ENCODE measurements at places on chromosomes 6 and 20.

DNA sequence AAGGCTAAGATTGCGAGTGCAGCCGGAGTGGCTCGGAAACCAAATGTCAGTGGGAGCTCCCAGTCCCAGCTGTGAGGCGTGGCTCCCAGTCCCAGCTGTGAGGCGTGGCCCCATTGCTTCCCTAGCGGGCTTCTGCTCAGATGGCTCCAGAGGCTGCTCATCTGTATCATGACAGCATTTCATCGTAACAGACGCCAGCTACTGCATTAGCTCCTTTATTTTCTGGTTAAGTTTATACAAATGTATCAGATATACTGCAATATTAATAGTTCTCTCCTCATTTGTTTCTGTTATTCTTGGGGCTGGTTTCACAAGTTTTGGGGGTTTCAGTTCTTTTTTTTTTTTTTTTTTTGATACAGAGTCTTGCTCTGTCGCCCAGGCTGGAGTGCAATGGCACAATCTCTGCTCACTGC lies 34.7 kb upstream of the TBXT start:
- DNase-seq, result peak; percentile 24

DNA sequence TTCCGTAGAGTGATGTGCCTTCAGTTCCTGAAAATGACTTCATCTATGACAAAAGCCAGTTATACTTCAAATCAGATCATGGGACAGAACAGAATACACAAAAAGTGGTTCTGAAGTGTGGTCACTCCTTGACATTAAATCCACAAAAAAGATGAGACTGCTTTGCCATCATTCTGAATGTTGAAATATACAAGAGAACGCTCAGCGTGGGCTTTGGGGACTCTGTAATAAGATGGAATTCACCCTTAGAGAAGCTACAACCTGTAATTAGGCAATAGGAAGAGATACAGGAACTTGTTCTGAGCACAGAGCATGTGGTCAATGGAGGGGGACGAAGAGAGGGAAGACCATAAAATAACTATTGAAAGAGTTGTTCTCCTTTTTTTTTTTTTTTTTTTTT lies 184.3 kb downstream of the CARMIL1 start:
- DNase-seq, result no peak

- DNase-seq, result no peak
Measured at GRCh38 chr6:17278289-17279063, 2.7 kb upstream of the RBM24 start.

DNA sequence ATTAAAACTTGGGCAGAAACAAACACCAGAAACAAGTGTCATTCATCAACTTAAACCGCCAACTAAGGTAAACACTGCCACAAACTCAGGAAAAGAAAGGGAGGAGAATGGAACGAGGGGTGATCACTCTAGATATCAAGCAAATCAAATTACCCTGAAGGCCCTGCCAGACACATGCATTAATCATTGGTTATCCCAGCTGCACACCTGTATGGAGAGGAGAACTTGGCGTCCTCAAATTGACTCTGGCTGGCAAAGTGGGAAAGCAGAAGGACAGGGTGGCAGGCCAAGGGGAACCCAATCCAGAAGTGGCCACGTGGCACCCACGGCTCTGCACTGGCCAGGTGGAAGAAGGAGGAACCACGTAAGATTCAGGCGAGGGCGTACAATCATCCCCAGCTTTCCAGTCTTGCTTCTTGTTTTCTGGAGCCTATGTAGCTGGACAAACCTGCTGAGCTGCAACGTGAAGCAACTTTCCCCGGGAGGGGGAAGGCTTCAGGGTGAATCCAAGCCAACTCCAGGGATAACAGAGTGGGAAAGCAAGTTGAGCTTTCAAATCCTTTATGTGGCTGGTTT lies 156.2 kb upstream of the JARID2 start:
- no peak for DNase-seq

DNA sequence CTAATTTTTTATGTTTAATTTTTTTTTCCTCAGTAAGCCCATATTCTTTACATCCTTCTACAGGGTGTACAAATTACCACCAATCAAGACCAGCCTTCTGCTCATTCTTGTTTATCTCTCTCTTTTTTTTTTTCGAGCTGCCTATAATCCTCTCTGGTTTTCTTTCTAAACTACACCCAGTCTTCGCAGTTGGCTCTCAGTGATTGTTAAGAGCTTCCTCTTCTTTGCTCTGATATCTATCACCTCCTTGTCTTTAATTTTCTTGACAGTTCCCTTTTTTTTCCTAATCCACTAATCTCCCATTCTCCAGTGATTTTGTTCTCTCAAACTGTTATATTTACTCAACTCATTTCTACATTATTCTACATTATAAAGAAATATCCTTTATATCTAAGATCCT lies 38.5 kb upstream of the PTPRK start:
- DNase-seq, result no peak

DNA sequence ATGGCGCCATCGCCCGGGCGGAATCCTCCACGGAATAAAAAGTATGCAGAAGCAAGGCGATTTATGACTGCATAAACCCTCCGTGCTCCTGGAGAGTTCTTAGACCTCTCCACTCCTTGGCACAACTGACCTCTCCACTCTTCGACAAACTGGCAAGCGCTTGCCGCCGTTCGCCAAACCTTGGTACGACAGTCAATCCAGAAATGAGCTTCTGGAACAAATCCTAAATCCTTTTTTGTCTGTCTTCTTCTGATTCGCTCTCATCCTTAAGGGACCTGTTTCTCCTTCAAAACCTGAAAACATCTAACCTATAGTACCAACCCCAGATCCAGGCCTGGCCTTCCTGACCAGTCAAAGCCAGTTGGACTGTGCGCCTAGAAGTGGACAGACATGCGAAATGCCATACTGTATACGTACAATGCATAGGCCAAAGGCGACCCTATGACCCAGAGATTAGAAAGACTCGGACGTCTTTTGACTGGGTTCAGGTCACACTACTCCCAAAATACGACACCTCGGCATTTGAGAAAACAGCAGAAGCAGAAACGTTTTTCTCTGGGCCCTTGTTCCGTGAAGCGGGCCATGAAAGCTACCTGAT lies 59.4 kb downstream of the TRIM27 start:
- no peak for DNase-seq

GRCh38 chr6:21953831-21954801 lies 342.7 kb downstream of the PRL start:
- DNase-seq, result peak; percentile 5

DNA sequence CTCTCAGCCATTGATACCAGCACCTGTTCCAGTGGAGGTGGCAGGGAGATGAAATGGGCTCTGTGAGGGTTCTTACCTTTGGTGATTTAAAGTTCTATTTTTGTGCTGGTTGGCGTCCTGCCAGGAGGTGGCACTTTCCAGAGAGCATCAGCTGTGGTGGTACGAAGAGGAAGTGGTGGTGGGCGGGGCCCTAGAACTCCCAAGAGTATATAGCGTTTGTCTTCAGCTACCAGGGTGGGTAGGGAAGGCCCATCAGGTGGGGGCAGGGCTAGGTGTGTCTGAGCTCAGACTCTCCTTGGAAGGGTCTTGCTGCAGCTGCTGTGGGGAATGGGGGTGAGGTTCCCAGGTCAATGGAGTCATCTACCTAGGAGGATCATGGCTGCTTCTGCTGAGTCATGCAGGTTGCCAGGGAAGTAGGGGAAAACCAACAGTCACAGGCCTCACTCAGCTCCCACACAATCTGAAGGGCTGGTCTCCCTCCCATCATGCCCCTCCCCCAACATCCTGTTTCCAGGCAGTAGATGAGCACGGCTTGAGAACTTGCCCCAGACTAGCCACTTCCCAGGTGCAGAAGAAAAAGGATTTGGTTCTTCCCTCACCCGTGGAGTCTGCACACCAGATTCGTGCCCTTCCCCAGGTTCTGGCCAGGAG lies 46.6 kb downstream of the MOXD1 start:
- no peak for DNase-seq

GRCh38 chr6:24492475-24492874 lies 2.3 kb upstream of the ALDH5A1 start:
- DNase-seq, result no peak

GRCh38 chr20:51482836-51483473 lies 59.6 kb downstream of the NFATC2 start:
- no peak for DNase-seq

- no peak for DNase-seq
Measured at GRCh38 chr6:18985996-18986395, 598.8 kb downstream of the RNF144B start.

DNA sequence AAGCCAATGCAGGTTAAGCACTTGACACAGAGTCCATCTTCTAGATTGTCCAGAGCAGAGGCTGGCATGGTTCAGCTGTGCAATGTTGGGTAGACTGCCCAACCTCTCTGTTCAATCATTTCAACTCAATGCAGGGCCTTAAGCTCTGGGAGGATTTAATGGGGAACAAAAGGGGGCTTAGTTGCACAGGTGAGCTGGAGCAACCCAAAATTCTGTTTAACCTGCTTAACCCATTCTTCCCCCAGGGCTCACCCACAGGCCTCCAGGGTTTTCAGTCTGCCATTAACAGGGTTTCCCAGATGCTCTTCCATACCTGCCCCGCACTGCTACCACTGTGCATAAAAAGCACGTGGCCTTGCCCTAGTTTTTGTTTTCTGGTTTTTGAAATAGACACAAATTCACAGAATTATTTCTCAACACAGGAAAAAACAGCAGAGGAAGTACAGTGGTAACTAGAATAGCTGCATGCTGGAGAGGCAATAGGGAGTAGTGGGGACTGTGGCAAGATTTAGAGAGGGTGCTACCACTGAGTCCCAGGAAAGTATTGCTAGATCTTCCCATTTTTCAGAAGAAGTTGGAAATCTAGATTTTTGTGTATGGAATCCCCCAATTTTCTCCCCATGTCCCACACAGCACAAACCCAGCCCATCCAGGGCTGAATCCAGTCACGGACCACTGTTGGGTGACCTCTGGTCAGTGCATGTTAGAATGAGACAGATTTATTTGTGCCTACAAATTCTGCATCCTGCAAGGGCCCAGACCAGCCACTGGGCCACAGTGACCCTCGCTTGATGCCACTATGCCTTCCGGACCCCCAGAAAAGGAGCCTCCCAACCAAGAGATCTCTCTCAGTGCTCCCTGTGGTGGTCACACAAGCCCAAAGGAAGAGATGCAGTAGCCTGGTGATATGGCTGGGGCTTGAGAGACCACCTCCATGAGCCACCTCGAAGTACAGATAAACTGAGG lies 4.6 kb downstream of the PTGIS start:
- no peak for DNase-seq

GRCh38 chr6:150098155-150098554 lies 29.2 kb upstream of the ULBP3 start:
- no peak for DNase-seq

DNA sequence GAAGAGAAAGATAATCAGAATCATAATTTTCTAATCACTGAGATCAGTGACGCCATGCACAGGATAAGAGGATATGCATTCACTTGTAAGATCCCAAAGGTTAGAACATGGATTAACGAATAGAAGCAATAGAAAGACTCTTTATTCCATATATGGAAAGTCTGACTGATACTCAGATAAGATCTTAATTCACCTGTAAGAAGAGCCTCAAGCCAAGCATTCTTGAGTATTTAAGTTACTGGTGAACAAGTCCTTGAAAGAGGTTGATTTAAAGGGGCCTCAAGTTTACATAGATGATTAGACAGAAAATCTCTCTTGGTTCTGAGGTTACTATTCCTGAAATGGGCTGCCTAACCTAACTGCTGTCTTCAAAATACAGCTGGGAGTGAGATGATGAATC lies 53.8 kb upstream of the MTRF1L start:
- no peak for DNase-seq

DNA sequence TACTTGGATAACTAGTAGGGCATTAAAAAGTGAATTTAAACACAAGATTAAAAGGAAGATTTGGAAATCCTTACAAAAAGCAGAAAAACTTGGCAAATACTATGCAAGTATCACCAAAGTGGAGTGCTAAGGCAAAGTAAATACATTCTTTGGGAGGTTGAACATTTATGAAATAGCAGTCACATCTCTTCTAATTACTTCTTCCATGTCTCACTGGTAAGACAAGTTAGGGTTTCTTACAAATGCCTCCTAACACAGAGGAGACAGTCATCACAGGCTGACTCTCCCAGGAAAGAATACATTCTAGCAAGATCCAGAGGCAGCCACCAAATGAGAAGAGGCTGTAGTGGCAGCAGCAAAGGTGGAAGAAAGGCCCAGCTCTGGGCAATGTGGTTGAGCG lies 298.2 kb downstream of the BTBD9 start:
- no peak for DNase-seq

- no peak for DNase-seq
Measured at GRCh38 chr6:934686-935085, 241.7 kb upstream of the EXOC2 start.

DNA sequence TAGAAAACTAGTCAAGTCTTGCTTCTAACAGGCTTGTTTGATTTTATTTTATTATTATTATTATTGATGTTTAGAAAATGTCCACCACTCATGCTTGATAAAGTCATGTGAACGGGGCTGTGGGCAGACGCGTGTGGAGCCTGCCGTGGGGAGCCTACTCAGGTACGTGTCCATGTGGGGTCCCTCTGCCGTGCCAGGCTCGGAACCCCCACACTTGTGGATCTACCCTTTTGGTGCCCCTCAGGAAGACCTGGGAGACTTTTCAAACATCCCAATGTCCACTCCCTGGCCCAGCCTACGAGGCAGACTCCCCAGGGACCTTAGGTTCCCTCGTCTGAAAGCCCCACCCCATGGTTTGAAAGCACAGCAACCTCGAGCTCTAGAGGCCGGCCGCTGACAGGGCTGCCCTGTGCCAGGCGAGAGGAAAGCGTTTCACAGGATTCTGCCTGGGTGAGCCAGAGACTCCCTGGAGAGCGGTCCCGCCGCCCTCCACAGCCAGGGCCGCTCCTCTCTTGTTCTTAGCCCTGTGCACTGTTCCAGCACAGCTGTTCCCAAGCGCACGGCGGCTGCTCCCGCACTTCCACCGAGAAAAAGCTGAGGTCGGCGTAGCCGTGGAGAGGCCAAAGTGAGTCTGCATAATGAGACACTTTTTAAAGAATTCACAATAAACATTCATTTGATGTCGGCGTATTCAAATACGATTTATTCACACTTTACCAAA lies 249.7 kb downstream of the TTLL2 start:
- DNase-seq, result no peak

- no peak for DNase-seq
Measured at GRCh38 chr6:4675121-4675520, 101.1 kb upstream of the CDYL start.

DNA sequence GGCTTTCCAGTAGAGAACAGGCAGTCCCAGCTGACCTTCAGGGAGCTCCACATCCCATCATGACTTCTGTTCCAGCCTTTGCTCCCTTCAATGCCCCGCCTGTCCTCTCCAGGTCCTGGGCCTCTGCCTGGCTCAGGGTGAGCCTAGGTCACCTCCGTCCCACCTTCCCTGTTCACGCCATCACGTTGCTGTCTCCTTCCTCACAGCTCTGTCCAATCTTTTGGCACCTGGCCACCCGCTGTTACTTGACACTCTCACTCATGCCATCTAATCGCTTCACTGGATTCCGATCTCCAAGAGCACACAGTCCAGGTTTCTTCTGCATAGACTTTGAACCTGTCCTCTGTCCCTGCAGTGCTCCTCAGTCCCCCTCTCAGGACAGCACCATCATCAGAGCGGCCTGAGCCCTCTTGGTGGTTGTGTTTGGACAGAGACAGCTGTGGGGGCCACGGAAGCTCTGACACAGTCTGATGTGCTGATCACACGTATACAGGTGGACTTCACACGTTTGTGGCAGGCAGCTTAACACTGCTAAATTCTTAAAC lies 34.7 kb upstream of the TIAM2 start:
- no peak for DNase-seq

Data from globus pallidus (tissue), 1 donor.